NCI-H2171 (cell line): ENCODE measurements at places on chromosomes 12 and 14.

- DNase-seq, result no peak
These were observed 39.8 kb downstream of the NOPCHAP1 start for GRCh38 chr12:105025890-105026289.

- no peak for DNase-seq
These were observed 12.2 kb upstream of the CALCOCO1 start for GRCh38 chr12:53739214-53740129.

DNA sequence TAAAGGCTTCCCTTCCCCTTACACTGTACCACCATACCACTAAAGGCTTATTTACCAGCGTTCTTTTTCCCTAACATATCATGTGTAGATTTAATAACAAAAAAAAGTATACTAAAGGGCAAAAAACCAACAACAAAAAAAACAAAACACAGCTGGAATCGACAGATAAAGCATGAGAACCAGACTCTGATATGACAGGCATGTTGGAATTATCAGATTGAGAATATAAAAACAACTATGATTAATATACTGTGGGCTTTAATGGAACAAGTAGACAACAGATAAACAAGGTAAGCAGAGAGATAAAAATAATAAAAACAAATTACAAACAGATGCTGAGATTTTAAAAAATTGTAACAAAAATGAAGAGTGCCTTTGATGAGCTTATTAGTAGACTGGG, 754.1 kb upstream of the MDGA2 start:
- DNase-seq, result no peak

- no peak for DNase-seq
These were observed at the start of gene KRT84 for GRCh38 chr12:52385226-52385702. KRT84 (minus strand) TSS chr12:52385652; CDS start chr12:52385585, 67 bp downstream.

- DNase-seq, result no peak
These were observed 3.8 kb downstream of the ASIC1 start for GRCh38 chr12:50061171-50061570.
